ENCODE measurements at places on chromosomes 3 and 15. TPM values are rescaled to one million over a fixed set of nuclear protein-coding genes. Genes with fewer than 3 reads are reported as not detected.

- no peak for DNase-seq
Measured at GRCh38 chr3:77524463-77524862, 484.6 kb downstream of the ROBO2 start.

- DNase-seq: no peak
Measured at GRCh38 chr3:48928679-48929078, 10.0 kb downstream of the ARIH2 start.

GRCh38 chr15:71549091-71549490 is 261.3 kb upstream of the NR2E3 start:
- DNase-seq: no peak

DNA sequence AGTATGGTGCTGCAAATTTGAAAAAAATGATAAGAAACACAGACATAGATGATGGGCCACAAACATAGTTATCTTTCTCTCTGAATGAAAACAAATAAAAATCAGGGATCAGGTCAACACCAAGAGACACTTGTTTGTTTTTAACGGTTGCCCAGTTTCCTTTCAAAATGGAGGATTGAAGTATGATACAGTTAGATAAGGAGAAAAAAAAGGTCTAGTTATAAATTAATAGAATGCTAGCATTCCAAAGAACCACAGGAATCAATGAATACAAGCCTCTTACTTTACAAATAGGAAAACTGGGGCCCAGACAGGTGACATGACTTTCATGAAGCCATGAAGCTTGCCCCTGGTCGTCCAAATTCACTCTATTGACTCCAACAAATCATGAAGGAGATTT is 305.1 kb downstream of the ZNF621 start:
- DNase-seq: no peak

DNA sequence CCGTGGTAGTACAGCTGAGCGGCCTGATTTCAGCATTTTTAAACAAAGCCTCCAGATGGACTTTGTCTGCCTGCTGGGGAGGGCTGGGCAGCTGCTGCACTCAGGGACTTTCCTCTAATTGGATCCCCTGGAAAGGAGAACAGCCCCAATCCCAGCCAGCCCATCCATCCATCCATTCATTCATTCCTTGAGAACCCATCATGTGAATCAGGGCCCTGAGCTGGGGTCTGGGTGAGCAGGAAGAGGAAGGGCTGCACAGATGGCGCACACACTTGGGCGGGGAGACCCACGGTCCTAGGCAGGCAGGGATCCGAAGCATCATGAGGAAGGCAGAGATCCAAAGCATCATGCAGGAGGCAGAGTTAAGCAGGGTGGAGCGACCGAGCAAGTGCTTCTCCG is 45.7 kb downstream of the TPRA1 start:
- DNase-seq: no peak

DNA sequence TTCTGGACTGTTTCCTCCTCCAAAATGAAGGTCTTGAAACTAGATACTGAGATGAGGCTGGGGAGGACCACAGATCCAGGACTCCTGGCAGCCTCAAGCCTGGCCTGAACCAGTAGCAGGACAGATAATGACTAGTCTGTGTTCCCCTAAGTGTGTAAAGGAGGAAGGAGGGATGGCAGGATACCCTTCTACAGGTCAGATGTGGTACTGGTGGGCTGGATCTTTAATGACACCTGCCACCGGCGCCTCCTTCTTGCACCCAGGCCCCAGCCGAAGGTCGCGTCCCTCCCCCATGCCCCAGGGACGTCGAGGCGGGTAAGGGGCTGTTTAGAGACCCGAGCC is 556 bp downstream of the USP19 start:
- DNase-seq: no peak

The SCN11A gene
- not detected for total RNA-seq

DNA sequence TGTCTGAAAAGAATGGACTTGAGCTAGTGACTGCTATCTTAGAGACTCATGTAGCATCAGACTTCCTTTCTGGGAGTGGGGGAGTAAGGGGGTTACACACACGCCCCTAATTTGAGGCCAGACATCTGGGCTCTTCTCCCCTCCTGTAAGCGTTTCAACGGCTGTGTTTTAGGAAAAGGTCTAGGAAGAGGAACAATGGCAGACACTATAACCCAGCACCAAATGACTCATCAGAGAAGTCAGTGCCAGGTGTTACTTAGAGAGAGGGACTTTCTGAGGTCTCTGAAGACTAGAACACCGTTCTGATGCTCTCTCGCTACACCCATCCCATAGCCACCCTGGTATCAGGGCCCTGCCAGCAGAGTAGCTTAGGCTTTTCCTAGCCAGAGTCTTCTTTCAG is 65.5 kb downstream of the SSUH2 start:
- DNase-seq: no peak

The PIK3R4 gene
- 25.0 TPM for total RNA-seq

- DNase-seq: no peak
Measured at GRCh38 chr3:125079675-125080045, 23.9 kb upstream of the HEG1 start.
